ENCODE measurements at places on chromosomes 7 and 10.

DNA sequence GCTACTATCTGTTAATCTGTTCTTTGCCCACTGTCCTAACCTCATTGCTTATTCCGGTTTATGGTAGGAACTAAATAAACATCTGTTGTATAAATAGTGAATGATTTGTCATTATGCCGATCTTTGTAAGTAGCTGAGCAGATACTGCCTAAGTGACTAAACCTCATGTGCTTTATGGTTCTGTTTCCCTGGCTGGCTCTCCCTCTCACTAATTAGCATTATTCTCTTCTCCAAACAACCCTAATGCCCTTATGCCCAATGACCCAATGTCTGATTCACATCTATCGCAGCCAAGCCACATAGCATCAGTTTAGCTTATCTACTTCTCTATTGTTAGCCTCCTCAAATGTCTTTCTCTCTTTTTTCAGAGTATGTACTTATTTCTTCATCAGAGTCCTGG lies 462.3 kb upstream of the POT1 start:
- no peak for DNase-seq

- no peak for DNase-seq
Observed at GRCh38 chr7:37198041-37198905, 250.4 kb downstream of the ELMO1 start.

DNA sequence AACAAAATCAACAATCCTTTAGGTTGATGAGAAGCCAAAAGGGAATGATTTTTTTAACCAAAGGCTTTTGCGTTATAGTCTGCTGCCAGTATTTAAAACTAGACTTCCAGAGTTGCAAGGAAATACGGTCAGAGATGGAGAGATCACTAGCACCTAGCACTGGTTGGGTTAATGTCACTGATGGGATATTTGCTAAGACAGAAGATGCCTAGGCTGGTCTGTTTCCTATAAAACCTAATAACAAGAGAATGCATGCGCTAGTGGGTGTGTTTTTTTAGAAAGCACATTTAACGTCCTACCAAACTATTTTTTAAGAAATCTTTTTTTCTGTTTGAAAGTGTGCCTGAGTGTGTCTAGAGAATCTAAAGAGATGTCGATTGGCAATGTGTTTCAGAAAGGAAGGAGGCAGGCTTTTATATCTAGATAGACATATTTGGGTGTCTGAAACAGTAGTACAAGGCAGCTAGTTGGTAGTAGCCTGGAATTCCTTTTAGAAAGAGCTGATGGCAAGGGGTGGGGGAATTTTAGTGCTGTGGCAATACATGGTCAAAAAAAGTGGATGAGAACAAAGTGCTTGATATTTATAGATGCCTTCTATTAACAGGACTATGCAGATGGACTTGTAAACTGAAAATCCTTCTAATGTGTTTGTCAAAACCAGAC lies 863 bp downstream of the CALD1 start:
- no peak for DNase-seq

GRCh38 chr7:15559416-15559928 lies 2.3 kb downstream of the AGMO start:
- DNase-seq: peak; percentile 65

DNA sequence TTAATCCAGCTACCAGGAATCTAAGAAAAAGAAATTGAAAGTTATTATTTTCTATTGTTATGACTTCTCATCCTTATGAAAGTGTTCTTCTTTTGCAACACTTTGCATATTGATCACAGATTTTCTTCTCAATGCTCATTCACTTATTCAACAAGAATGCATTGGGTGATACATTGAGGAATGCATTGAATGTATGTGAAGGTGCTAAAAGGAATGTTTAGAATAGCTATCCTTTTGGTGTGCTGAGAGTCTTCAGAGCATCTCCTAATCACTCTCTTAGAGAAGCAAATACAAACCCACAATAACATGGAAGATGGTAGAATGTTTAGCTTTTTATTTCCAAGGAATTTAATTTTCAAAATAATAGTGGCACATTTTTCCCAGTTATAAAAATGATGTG lies 122.1 kb upstream of the KMT2E start:
- no peak for DNase-seq

- no peak for DNase-seq
Observed at GRCh38 chr7:4015371-4015770, 666.7 kb upstream of the FOXK1 start.

DNA sequence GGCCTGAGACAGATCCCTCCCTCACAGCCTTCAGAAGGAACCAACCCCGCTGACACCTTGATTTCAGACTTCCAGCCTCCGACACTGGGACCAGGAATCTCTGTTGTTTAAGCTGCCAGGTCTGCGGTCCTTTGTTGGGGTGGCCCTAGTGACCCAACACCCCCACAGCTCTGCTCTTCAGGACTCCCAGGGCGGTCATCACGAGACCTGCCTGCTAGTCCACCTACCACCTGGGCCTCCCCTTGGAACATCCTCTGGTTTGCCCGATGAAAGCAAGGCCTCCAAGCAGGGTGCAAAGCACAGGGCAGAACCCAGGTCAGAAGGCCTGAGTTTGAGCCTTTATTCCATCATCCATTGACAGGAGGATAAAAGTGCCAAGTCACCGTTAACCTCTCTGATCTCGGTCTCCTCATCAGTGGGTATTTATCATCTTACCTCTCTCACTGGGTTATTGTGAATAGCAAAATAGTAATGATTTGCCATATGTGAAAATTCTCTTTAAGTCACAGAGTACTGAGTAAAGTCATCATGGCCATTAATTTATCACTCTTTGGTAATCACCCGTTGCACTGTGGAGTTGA lies 16.9 kb upstream of the SMARCD3 start:
- no peak for DNase-seq

All from NCI-H187 treated with DMSO at 0.1 percent for 48 hours (cell line).